ENCODE measurements at places on chromosomes 1 and 21.

DNA sequence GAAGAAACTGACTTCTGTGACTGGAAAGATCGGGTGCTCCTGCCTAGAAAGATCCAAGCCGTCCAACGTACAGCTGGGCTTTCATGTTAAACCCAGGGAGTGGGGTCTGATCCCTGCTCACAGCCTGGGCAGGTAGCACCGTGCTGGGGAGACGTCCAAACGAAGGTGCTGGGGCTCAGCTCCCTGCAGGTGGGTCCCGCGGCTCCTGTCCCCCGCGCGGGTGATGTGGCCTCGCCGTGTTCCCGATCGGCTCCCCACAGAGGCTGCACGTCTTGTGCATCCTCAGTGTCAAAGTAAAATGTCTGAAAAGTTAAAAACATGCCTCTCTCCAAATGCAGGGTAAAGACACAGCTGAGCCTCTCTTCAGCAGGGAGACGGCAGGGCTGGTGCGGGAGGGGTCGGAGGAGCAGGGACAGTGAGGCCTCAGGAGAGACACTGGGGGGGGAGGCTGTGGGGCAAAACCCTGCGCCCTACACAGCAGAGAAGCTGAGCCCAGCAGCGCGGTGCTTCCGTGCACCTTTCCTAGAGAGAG lies 40.1 kb upstream of the COL6A2 start:
- DNase-seq: no peak

GRCh38 chr1:9701665-9702064 lies 50.1 kb downstream of the PIK3CD start:
- no peak for DNase-seq

DNA sequence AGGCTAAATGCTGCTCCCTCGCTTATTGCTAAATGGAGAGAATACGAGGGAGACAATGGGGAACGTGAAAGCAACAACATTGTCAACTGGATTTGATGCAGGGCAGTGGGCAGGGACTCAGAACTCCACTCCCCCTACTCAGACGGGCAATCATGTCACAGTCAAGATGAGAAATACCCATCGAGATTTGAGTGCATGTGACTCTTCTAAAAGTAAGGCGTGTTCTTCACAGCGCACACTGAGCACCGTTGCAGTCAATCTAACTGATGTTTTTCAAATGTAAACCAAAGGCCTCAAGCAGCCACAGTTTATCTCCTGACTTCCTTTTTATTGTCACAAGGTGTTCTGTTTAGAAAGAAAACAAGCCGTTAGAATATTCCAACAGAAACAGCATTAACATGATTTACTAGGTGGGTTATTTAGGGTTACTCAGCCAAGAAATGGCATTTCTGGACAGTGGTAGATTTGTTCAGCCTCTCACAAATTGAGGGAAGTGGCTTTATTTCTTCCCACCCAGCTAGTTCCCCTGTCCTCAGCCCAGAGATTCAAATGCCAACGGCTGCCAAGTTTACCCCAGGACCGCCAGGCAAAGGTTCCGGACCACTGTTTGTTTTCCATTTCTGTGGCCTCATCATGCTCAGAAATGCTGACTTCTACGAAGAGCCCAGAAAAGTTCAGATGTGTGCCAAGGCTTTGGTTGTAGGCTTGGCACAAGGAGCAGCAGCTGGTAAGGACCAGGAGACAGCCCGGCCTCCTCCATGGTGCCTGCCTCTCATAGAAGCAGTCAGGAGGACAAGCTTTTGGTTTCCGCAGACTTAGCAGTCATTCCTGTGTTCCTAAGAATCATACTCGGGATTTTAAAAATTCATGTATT lies 171.4 kb downstream of the KIF26B start:
- no peak for DNase-seq

- DNase-seq: no peak
Observed at GRCh38 chr1:226739696-226740065, 599 bp upstream of the ITPKB start.

- no peak for DNase-seq
Observed at GRCh38 chr1:29470087-29470787, 233.9 kb downstream of the PTPRU start.

- no peak for DNase-seq
Observed at GRCh38 chr1:235375919-235376605, 8.8 kb downstream of the TBCE start.

GRCh38 chr21:41571938-41572510 lies 64.1 kb upstream of the TMPRSS2 start:
- DNase-seq: no peak

GRCh38 chr1:118841521-118841920 lies 146.6 kb downstream of the TBX15 start:
- no peak for DNase-seq

GRCh38 chr1:114695430-114696058 lies at the start of gene AMPD1:
AMPD1 (minus strand) TSS chr1:114695546; CDS start chr1:114695471, 75 bp downstream.
- no peak for DNase-seq

- DNase-seq: no peak
Observed at GRCh38 chr1:24735509-24736375, 9.5 kb upstream of the CLIC4 start.
